AG08395 (cell line): ENCODE measurements at places on chromosomes 3 and 15.
A peak's percentile ranks its signal among the peaks of the same experiment; 100 is the strongest.

GRCh38 chr3:151084893-151085226, 604 bp upstream of the MED12L start:
- no peak for DNase-seq

DNA sequence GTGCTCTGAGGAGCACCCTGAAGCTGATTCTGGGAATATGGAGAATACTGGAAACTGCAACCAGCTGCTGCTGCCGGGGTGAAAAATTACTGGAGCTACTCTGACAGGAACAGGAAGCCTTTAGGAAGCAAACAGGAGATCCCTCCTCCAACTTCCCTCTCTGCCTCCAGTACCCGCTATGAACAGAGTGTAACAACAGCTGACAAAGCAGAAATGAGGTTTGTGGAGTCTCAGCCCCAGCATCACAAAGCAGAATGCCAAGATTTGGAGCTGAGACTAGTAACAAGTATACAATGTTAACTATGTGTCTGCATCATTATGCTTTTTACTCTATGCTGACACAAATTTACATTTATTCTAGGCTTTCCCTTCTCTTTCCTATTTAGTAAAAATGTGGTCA, 22.7 kb upstream of the PIAS1 start:
- no peak for DNase-seq

GRCh38 chr15:69412274-69412673, 1.9 kb upstream of the KIF23 start:
- no peak for DNase-seq

- DNase-seq, result no peak
These were observed 790.1 kb upstream of the CFAP20DC start for GRCh38 chr3:59839810-59840515.

DNA sequence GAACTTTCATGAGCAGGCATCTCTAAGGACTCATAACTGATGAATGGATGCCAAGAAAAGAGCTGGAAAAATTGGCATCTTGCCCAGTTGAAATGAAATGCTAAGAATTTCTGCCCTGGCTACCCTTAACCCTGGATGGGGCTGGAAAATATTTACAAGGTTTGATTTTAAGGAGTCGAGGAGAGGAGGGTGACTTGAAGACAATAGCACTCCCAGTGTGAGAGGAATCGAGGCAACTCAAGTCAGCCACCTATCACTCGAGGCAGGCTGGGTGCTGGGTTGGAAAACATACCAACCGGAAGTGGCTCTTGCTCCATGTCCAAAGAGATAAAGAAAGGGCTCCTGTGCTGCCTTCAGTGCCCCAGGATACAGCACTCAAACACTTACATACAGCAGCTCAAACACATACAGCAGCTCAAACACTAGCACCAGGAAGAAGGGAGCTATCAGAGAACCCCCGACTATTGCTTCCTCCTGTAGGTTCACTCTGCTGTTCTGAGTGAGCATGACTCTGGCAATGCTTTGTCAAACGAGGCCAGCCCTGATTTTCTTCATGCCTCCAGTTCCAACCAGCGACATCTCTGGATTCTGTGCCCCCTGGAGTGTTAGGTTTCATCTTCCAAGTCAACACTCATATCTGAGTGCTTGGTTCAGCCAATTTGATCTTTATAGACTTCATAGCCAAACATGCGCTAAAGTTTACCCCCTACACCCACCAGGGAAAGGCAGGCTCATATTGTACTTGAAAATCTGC, 4.9 kb downstream of the PRICKLE2 start:
- peak; percentile 41 for DNase-seq

GRCh38 chr3:39721076-39721475, 88.3 kb upstream of the MYRIP start:
- no peak for DNase-seq

- peak; percentile 10 for DNase-seq
These were observed 62.3 kb downstream of the CEP152 start for GRCh38 chr15:48748535-48748934.

GRCh38 chr3:78830470-78830869, 937.3 kb downstream of the ROBO1 start:
- no peak for DNase-seq

GRCh38 chr3:112005091-112005672, 6.5 kb downstream of the TAGLN3 start:
- DNase-seq, result no peak

DNA sequence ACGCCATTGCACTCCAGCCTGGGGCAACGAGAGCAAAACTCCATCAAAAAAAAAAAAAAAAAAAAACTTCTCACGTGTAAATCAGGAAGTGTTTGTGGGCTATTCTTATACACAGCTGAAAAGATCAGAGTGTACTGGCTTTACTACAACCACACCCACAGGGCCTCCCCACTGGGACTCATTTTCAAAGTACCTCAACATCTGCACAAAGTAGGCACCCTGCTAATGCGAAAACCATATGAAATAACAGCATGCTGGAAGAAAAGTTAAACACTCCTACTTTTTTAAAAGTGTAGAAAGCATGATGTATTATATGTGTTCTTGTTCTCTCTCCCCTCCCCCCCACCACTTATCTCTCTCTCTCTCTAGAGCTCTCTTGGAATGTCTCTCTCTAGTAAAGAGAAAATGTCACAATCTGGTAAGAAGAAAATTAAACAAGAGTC, 11.1 kb downstream of the UACA start:
- DNase-seq, result no peak

GRCh38 chr15:63499611-63500010, 4.8 kb upstream of the USP3 start:
- no peak for DNase-seq

GRCh38 chr3:17373304-17373703, 369.1 kb downstream of the TBC1D5 start:
- DNase-seq, result no peak

GRCh38 chr15:70031713-70032112, 66.0 kb downstream of the TLE3 start:
- DNase-seq, result no peak

- DNase-seq, result peak; percentile 80
These were observed 30.3 kb downstream of the CDC25A start for GRCh38 chr3:48157950-48158376.

- DNase-seq, result no peak
These were observed 172.7 kb downstream of the GHSR start for GRCh38 chr3:172275586-172275985.

DNA sequence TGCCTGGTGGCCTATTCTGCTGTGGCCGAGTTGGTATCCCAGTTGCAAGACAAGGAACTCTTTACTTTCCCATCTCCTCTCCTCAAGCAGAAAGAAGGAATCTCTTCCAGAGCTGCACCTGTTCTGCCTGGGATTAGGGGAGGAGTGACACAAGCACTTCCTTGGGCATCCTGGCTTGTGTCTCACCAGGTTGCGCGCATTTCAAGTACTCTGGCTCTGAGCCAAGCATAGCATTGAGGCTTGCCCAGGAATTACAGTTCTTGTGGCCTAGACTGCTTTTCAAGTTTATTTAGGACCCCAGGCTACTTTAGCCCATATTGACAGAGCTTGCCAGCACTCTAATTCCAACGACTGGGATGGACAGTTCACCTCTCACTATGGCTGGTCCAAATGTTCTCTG, 150.5 kb downstream of the RSRC1 start:
- DNase-seq, result no peak

GRCh38 chr3:74302969-74303368, 311.5 kb downstream of the CNTN3 start:
- DNase-seq, result no peak

DNA sequence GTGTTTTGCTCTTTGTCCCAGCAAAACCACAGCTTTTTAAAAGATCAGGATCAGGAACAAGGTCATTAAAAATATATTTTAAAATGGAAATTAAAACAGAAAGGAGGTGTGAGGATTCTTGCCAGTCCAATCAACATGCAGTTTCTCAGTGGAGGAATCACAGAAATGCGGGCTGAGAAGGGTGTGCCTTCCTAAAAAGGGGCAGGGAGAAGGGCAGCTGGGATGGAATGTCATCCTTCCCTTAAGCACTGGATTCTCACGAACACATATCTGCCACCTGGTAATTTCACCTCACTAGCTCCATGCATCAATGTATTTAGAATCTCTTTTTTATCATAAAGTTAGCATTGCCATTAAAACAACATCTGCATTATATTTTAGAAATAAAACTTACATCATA, 21.4 kb downstream of the ABI3BP start:
- DNase-seq, result no peak

GRCh38 chr15:52228921-52229320, 37.7 kb upstream of the GNB5 start:
- DNase-seq, result no peak

DNA sequence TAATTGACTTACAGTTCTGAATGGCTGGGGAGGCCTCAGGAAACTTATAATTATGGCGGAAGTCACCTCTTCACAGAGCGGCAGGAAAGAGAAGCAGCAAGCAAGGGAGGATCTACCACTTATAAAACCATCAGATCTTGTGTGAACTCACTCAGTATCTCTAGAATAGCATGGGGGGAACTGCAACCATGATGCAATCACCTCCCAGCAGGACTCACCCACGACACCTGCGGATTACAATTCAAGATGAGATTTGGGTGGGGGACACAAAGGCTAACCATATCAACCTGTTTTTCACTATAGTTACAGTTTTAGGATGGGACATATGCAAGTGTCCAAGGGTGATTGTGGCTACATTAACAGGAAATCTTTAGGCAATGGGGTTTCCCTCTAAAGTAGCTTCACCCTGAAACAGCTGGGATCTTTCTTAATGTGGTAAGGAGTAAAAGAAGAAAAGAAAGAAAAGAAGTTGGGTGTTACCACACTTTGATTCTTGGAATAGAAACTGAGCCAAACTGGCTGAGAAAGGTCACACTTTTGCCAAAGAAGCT, 453.8 kb downstream of the OTOL1 start:
- DNase-seq, result no peak

DNA sequence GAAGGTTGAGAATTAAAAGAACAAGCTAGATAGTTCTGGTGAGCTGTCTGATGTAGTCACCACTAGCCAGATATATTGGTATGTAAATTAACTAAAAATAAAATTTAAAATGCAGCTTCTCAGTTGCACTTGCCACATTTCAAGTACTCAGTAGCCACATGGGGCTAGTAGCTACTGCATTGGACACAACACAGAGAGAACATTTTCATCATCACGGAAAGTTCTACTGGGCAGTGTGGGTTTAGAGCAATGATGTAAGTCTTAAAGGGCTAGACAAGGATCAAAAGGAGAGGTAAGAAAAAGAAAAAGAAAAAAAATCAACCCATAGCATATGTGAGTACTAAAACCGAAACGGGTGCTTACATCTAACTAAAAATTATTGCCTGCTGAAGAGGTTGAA, 282.4 kb upstream of the LRRFIP2 start:
- DNase-seq, result no peak

DNA sequence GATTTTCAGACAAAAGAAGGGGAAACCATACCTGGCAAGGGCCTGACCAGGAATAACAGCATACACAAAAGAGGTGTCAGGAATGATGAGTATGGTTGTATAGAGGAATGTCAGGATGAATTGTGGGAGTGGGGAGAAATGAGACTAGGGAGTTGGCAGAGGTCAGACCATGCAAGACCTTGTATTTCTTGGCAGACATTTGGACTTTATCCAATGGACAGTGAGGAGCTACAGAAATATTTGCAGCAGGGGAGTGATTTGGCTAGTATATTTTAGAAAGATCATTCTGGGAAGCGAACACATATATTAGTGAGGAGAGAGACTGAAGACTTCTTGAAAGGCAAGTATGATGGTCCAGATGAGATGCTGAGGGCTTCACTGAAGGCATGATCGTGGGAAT, 25.4 kb upstream of the ALPK3 start:
- DNase-seq, result no peak

DNA sequence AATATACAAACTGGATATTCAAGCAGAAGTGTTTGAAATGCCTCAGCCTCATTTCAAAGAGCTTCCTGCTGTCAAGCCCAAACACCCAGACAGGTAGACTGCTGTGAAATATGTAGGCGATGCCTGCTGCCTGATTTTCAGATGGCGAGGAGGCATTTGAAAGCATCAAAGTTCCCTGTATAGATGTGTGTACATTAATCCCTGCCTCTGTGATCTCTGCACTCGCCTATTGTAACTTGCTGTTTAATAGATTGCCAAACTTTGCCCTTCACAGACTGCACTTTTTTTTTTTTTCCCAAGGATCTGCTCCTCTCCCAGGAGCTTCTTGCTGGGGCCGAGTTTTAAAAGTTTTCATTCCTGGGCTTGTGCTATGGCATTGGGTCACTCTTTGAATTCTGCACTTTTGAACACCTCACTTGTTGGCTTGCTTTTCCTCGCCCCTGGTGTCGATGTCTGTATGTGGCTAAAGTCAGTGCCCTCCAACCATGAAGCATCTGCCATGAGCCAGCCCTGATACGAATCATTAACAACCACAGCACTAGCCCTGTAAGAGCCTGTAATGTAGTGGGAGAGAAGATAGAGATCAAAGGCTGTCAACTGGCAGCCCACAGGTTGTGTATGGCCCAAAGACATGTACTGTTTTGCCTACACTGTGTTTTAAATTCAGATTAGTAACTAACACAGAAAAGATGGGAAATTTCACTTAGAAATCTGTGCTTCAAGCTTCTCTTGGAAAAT, 287.6 kb upstream of the ICE2 start:
- no peak for DNase-seq

GRCh38 chr3:46714728-46715506, 2.8 kb downstream of the PRSS50 start:
- no peak for DNase-seq

DNA sequence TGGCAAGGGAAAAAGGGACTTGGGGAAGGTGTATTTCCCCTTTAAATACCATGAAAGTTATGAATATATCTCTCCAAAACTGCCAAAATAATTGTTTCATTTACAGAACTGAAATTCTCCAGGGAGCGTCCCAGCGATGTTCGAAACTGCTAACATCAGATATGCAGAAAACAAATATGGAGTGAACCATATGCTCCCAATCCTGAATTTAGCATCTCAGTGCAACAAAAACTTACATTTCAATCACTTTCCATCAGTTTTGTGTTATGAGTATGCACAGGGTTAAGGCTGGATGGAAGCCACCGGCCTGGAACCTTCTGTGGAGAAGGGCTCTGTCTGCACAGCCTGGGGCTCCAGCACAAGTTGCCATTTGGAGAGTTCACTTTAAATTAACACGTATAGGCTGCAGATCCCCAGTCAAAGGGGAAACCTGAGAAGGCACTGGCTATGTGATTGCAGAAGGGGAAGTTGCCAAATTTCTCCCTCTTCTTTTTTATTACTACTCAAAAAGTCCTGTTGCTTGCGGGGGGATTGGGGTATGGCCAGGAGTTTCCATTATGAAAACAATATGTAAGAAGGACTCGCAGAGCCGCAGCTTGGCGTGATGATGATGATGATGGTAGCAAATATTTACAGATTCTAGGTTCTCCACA, 56.9 kb upstream of the FOXP1 start:
- no peak for DNase-seq

DNA sequence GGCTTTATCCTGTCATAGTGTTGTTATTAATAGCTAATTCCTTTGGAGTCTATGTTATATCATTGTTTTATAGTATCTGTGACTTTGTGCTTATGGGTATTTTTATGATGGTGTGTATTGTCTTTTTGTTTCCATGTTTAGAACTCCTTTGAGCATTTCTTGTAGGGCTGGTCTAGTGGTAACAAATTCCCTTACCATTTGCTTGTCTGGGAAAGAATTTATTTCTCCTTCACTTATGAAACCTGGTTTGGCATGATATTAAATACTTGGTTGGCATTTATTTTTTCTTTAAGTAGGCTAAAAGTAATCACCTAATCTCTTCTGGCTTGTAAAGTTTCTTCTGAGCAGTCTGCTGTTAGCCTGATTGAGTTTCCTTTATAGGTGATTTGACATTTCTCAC, 47.7 kb upstream of the ROBO1 start:
- DNase-seq, result no peak
